PC-9 (cell line): ENCODE measurements at places on chromosomes 2 and 18. TPM values are rescaled to one million over a fixed set of nuclear protein-coding genes. Genes with fewer than 3 reads are reported as not detected.

- no peak for DNase-seq
These were observed 16.0 kb downstream of the LANCL1 start for GRCh38 chr2:210460322-210461227.

DNA sequence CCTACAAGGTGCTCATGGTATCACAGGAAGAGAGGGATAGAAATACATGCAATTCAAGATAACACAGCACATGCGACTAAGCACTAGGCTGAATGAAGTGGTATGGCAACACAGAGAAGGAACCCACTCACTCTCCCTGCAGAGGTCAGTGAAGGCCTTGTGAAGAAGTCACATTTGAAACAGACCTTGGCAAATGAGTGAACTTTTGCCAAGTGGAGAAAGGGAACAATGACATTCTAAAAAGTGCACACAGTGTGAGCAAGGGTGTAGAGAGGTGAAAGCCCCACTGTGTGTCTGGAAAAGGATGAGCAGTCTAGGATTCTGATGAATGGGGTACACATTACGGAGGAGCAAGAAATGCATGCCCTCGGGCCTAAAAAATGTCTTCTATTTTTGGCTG lies 23.3 kb downstream of the KLF7 start:
- no peak for DNase-seq

DNA sequence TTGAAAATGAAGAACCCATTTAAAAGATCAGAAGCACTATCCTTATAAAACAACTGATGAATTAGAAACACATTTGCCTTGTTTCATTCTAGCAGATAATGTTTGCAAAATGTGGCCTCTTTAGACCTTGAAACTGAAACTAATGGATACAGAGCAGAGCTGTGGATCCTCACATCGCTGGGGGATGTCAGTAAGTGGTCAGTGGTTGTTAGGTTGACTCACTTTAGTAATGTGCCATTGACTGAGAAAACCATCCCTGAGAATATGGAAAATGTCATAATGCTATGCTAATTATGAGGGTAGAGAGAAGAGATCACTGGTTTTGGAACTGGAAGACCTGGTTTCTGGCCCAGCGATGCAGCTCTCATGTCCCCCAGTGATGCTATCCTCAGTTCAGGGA lies 176.7 kb downstream of the MYO1B start:
- no peak for DNase-seq

GRCh38 chr2:105641389-105641811 lies 103.3 kb upstream of the NCK2 start:
- DNase-seq = no peak

- no peak for DNase-seq
These were observed 13.1 kb downstream of the CHST10 start for GRCh38 chr2:100404411-100404810.

- DNase-seq = no peak
These were observed 211.2 kb downstream of the NAPG start for GRCh38 chr18:10736984-10737383.

DNA sequence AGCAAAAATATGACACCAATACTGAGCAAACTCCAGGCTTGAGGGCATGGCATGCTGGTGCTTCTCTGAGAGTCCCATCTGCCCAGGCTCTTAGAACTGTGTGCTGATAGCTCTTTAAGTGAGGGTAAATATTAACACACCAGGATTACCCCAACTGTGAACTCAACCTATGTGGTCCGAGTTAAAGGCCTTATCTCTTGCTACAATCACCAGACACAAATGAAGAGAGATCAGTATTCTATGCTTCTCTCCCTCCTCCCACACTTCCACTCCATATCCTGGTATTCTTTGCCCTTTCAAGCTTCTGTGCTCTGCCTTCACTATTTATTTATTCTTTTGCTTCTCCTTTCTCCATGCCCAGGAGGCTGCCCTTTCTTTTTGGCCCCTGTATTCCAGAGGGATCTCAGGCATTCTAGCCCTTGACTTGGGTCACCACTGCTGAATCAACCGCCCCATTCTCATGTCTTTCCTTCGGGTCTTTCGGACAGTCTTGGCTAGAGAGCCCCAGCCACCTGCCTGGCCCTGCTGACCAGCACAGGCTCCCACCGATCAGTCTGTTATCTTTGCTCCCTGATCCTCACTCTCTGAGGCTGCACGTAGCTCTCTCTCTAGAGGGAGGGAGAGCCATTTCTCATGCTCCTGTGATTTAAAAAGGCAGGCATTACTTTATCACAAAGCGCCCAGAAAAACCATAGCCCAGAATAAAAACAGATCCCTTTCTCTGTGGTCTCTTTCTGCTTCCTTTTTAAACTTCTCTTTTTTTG lies 17.2 kb upstream of the HK2 start:
- no peak for DNase-seq

- peak; percentile 82 for DNase-seq
These were observed 16.5 kb upstream of the PSD4 start for GRCh38 chr2:113157118-113157896.

GRCh38 chr2:23385351-23385747 lies 370 bp downstream of the KLHL29 start:
- no peak for DNase-seq

DNA sequence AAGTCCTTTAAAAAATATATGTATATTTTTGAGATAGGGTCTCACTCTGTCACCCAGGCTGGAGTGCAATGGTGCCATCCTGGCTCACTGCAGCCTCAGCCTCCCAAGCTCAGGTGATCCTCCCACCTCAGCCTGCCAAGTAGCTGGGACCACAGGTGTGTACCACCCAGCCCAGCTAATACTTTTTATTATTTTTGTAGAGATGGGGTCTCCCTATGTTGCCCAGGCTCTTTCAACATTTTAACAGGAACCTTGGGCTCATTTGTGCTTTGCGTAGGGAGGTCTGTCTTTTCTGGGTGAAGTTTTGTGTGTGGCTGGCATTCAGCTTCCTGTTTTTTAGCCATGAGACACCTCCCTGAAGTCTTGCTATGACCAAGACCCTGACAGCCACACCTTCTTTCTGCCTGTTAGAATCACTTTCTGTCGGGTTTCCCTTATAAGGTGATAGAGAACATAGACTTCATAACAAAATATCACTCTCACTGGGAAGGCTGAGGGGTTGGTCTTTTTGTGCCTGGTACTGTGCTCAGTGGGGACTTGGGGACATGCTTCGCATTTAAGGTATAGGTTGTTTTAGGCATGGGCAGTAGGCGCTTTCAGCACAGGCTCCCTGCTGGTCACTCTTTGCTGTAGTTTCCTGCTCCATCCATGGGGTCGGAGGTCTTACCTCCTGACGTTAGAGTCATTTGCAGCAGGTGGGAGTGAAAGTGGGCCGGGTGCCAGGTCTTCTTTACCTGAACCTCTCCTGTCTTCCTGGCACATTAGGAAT lies 3.4 kb downstream of the RAB31 start:
- no peak for DNase-seq

GRCh38 chr2:233535271-233535670 lies 31.3 kb downstream of the USP40 start:
- DNase-seq = no peak

DNA sequence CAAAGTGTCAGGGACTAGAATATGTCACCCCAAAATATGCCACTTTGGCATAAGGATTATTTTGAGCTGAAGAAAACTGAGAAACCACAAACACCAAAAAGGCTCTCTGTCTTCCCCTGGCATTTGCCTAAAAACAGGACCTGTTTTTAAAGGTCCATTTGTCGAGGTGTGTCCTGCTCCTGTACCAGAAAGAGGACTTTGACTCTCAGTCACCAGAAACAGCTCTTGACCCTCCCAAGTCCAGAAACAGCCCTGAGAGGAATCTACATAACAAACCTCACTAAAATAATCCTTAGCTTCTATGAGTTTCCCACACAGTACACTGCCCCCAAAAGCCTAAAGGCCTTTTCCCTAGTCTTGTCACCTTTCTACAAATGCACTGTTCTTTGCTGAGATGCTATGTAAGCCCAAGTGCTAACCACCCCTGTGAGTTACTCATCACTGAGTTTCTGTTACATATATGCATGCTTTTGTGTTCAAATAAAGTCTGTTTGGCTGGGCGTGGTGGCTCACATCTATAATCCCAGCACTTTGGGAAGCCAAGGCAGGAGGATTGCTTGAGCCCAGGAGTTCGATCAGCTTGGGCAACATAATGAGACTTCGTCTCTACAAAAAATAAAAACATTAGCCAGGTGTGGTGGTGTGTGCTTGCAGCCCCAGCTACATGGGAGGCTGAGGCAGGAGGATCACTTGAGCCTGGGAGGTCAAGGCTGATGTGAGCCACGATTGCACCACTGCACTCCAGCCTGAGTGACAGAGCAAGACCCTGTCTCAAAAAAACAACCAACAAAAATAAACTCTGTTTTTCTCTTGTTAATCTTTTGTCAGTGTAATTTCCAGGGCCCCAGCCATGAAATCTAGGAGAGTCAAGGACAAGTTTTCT lies 55.2 kb downstream of the RPL31 start:
- DNase-seq = no peak

The CD226 gene
- 0.13 TPM in 2 replicates for total RNA-seq

The SLC14A1 gene
- total RNA-seq = not detected in 2 replicates

The SPC25 gene
- 20.0 and 20.7 TPM in 2 replicates for total RNA-seq

The RFX8 gene
- total RNA-seq = not detected in 2 replicates

The GPR17 gene
- total RNA-seq = not detected in 2 replicates

The FBXO15 gene
- 2.2 and 3.9 TPM in 2 replicates for total RNA-seq

The MALL gene
- 28.1 and 32.4 TPM in 2 replicates for total RNA-seq

The DSEL gene
- 2.1 and 2.5 TPM in 2 replicates for total RNA-seq
